ENCODE measurements at places on chromosomes 16 and 17.

GRCh38 chr17:64095144-64095882 lies 34.6 kb downstream of the ERN1 start:
- DNase-seq = no peak

DNA sequence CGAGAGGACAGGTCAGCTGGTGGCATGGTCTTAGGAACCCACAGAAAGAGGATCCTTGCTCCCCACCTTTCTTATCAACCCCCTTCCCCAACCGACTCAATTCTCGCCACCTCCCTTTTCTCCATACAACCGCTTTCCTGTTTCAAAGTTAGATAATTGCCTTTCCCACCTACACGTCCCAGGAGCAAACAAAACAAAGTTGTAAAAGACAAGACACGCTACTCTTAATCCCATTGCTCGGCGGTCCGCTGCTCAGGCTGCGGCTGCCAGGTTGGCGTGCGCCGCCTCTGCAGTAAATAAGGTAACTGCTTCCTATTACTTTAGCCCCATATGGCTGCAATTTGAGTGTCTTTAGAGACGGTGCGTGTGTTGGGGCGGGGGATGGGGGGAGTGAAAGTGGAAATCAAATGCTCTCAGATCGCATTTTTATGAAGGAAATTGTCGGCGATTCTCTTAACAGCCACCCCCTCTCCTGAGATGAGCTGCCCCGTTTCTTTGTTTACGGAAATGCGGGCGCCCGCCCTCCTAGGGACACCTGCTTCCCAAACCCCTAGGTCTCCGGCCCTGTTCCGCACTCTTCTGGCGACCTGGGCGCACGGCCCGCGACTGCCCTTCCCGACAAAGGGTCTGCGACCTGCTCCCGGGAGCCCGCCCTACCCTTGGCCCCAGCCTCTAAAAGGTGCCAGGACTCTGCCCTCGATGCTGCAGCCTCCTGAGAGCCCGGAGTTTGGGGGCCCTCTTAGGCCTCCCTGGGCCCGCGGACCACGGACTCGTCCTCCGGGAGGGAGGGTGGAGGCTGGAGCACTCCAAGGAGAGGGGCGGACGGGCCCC lies 3.7 kb upstream of the CBX8 start:
- DNase-seq = no peak

DNA sequence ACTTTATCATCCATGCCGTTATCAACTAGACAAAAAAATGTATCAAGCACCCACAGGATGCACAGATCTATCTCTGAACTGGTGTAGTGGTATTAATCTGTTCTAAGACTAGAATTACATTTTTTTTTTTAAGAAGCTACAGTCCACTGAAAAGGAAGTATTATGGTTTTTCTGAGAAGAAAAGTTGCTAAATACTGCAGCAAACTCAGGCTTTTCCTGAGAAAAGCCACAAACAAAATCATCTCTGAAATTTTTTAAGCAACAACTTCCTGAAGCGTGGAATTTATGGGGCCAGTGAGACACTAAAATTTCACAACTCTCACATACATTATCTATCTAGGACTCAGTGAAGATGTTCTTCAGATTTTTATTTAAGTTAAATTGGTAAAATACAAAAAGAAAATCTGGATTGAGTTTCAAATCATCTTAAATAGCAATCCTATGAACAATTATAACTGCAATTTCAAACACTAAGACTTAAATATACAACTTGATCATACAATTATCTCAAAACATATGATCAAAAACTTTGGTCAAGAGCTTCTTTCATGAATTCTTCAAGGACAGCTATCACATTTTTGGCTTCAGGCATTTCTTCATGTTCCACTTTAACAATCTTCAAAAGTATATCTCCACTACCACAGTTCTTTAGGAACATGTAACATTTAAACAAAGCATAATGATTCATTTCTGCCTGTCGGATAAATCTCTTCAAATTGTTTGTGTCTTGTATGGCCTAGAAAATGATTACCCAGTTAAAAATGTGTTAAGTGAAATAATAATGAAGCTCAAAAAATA lies 10.5 kb downstream of the C17orf75 start:
- DNase-seq = no peak

GRCh38 chr17:55314061-55314783 lies 49.5 kb downstream of the HLF start:
- DNase-seq = no peak

Measured in tibial nerve (tissue), 4 donors.